ENCODE measurements at places on chromosomes 12 and 14.

DNA sequence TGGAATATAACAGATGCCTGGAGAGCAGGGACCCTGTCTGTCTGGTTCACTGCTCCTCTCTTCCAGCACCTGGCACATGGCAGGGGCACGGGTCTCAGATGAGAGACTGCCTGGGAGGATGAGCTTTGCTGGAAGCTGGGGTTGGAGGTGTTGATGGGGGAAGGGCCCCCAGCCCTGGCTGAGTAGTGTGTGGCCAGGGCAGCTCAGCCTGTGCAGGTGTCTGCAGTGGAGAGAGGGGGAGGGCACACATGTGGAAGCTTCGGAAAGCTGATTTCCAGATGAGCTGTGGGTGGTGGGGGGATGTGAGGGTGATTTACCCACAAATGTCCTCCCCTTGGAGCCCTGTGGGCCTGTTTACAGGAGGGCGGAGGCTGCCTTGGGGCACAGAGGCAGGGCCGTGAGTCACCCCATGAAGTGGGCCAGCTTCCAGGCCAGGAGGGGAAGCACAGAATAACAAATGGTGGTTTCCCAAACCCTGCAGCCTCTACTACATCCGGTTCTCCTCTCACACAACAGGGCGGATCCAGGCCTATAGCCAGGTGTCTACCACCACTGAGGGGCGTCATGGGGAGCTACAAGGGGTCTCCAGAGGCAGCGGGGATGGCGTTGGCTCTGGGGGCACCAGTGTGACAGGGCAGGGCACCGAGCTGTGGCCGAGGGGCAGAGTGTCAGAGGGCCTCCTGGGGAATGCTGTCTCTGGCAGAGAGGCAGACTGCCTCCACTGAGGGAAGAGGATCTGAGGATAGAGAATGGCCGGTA lies 11.0 kb downstream of the KRT7 start:
- peak; percentile 84 for DNase-seq
- H3K27me3 ChIP-seq: no peaks in the 10 kb centered on the region
- H3K4me1 ChIP-seq: peaks cover 23% of the 10 kb centered on the region
- H3K36me3 ChIP-seq: peaks cover 5% of the 10 kb centered on the region

GRCh38 chr12:51907083-51907855 lies at the start of gene ACVRL1:
Gene ACVRL1 (plus strand): TSS chr12:51907504. CDS start chr12:51912475, 4,971 bp downstream.
- H3K36me3 ChIP-seq: no peaks in the 10 kb centered on the region
- no peaks in the 10 kb centered on the region for H3K27me3 ChIP-seq
- H3K4me3 ChIP-seq: peak within 1 kb of the TSS; percentile 85
- H3K27ac ChIP-seq: peak within 1 kb of the TSS; percentile 99

GRCh38 chr14:101112351-101113107 lies 209.0 kb upstream of the RTL1 start:
- no peak overlapping the region for H3K4me3 ChIP-seq
- no peaks in the 10 kb centered on the region for H3K4me1 ChIP-seq
- DNase-seq: no peak
- no peak overlapping the region for H3K27ac ChIP-seq
- H3K36me3 ChIP-seq: no peaks in the 10 kb centered on the region

GRCh38 chr14:104689881-104690711 lies 678 bp downstream of the INF2 start:
- H3K27me3 ChIP-seq: no peaks in the 10 kb centered on the region
- H3K4me3 ChIP-seq: peak overlapping the region; percentile 92
- H3K36me3 ChIP-seq: no peaks in the 10 kb centered on the region
- no peak for DNase-seq
- H3K4me1 ChIP-seq: peaks cover 36% of the 10 kb centered on the region
- peak overlapping the region; percentile 50 for H3K27ac ChIP-seq

- H3K4me1 ChIP-seq: peaks cover 14% of the 10 kb centered on the region
- H3K27ac ChIP-seq: no peak overlapping the region
- peaks cover 9% of the 10 kb centered on the region for H3K27me3 ChIP-seq
- H3K4me3 ChIP-seq: peak overlapping the region; percentile 47
- DNase-seq: peak; percentile 90
Observed at GRCh38 chr12:57462251-57462911, 2.8 kb downstream of the GLI1 start.

DNA sequence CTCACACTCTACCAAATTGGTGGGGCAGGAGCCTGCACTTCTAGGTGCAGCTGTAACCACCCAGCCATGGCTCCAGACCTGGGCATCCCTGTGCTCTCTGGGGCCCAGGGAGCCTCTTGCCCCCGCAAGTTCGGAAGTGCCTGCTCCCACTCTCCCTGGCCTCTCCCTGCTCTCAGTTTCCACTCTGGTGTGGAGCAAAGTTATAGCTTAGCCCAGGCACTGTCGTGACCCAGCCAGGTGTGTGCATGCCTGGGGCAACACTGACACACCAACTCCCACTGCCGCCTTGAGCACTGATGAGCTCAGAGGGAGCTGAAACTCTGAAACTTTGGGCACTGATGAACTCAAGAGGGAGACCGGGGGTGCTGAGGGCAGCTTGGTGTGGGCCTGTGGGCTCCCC lies 8.7 kb upstream of the FBXO33 start:
- H3K4me1 ChIP-seq: no peaks in the 10 kb centered on the region
- no peak overlapping the region for H3K27ac ChIP-seq
- no peaks in the 10 kb centered on the region for H3K36me3 ChIP-seq
- no peaks in the 10 kb centered on the region for H3K27me3 ChIP-seq
- DNase-seq: no peak

DNA sequence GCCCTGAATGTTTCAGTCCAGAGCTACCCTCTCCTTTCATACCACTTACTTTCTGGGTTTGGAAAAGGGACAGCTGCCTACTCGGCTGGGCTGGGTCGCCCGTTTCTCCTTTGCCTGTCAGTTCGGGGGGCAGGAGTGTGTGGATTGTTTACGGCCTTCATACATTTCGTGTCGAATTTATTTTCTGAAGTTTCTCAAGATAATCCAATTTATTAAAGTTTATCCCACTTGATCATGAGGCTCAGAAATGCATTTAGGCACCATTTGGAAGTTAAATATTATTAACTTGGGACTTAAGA lies 608 bp downstream of the ZNF410 start:
- H3K4me3 ChIP-seq: peak overlapping the region; percentile 73
- peaks cover 18% of the 10 kb centered on the region for H3K4me1 ChIP-seq

DNA sequence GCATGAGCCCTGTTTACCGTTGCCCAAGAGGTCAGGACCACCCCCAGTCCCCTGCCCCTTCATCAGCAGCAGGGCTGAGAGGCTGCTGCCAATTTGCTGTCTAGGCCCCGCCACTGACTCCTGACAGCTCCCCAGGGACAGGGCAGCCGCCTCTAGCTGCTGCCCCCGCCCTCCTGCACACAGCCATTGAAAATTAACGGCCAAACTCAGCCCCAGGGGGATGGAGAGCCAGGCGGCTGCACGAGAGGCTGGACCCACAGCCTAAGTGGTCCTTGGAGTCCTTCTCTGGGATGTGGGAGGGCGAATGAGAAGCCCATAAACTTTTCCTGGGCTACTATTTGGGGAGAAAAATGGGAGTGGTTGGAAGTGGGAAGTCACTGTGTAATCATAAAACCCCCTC lies 4.6 kb downstream of the FOXN4 start:
- H3K4me3 ChIP-seq: no peak overlapping the region
- peaks cover 2% of the 10 kb centered on the region for H3K4me1 ChIP-seq

GRCh38 chr14:50667996-50668825 lies at the start of gene SAV1:
Gene SAV1 (minus strand): TSS chr14:50668306. CDS start chr14:50667967, 339 bp downstream.
- peaks cover 2% of the 10 kb centered on the region for H3K36me3 ChIP-seq
- DNase-seq: peak; percentile 82
- peaks cover 23% of the 10 kb centered on the region for H3K4me1 ChIP-seq
- H3K27me3 ChIP-seq: no peaks in the 10 kb centered on the region

- no peaks in the 10 kb centered on the region for H3K4me1 ChIP-seq
- H3K36me3 ChIP-seq: peaks cover 36% of the 10 kb centered on the region
- H3K27ac ChIP-seq: no peak overlapping the region
- H3K4me3 ChIP-seq: no peak overlapping the region
- DNase-seq: no peak
- H3K27me3 ChIP-seq: no peaks in the 10 kb centered on the region
Observed at GRCh38 chr14:76780875-76781647, 19.8 kb downstream of the VASH1 start.

All from endothelial cell of umbilical vein (primary cell).